ENCODE measurements at places on chromosomes 4 and X.

DNA sequence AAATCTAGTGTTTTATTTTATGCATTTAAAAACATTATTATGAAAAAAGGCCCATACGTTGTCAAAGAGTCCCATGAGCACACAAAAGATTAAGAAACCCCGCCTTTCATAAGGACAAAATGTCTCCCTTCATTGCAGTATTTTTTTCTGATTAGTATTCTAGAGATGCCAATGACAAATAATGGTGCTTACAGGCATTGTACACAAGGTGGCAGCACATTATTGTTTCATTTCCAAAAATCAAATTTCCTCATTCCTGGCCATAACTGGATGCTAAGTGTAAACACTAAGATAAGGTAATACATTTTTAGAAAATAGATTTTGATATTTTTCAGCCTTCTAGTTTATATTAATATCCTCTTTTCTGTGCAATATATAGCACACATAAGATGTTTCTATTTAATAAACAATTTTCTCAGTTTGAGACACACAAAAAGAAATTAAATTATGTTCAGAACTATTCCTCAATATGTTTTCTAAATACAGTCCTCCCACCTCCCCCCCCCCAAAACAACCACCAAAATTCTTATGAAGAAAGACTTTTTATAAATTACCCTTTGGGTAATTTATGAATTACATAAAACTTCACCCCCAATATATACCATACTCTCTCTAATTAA is 47.7 kb downstream of the TIGD2 start:
- DNase-seq: peak; percentile 20

DNA sequence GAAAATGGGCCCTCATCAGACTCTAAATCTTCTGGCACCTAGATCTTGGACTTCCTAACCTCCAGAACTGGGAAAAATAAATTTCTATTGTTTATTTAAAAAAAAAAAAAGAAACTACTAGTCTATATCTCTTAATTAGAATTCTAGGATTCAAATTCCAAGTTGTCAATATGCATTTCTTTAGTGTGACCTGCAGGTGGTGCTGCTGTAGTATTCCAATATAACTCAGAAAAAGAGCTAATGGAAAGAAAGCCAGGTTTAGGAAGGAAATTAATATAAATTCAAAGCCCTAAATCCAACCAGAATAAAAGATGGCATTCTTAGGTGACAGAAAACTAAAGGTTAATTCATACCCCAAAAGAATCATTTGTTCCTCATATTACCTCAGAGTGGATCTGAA is 80.0 kb upstream of the NALF2 start:
- DNase-seq: no peak

- no peak for DNase-seq
Measured at GRCh38 chr4:116881077-116881476, 204.3 kb downstream of the TRAM1L1 start.

DNA sequence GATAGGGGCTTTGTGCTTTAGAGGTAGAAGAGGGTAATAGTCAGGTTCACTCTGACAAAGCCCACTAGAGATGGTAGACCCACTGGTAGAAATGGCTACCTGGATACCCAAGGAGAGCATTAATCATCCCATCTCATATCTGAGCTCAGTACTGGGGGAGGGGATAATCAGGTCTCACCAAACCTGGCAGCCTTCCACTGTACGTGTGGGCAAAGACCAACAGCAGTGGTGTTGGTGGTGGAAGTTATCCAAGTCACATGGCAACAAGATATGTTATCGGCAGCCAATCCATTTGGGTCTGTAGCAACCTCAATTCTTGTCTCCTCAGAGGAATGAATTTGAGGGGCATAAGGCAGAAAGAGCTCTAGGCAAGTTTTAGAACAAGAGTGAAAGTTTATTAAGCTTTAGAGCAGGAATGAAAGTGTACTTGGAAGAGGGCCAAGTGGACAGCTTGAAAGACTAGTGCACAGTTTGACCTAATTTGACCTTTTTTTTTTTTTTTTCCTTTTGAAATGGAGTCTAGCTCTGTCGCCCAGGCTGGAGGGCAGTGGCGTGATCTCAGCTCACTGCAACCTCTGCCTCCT is 67.0 kb upstream of the CXCL13 start:
- DNase-seq: no peak

GRCh38 chrX:95058815-95059214 is 1384.8 kb downstream of the FAM133A start:
- no peak for DNase-seq

- DNase-seq: no peak
Measured at GRCh38 chr4:70994387-70995099, 1.1 kb downstream of the DCK start.

DNA sequence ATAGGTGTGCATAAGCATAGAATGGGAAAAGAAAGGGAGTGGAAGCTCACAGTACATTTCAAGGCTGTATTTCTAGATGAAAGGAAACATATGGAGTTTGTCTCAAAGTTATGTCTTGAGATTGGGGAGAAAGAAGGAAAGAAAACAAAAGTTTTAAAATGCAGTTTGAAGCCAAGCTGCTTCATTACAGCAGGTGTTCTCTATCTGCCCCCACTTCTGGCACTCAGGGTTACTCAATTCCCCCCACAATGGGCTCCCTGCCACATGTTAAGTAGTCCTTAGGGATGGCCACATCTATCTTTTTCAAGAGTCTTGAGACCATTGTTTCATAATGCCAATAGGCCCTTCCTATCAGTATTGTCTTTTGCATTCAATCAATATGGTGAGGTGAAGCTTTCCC is 367.4 kb upstream of the ANXA10 start:
- DNase-seq: no peak

- DNase-seq: no peak
Measured at GRCh38 chr4:150418757-150419410, 163.1 kb upstream of the MAB21L2 start.

DNA sequence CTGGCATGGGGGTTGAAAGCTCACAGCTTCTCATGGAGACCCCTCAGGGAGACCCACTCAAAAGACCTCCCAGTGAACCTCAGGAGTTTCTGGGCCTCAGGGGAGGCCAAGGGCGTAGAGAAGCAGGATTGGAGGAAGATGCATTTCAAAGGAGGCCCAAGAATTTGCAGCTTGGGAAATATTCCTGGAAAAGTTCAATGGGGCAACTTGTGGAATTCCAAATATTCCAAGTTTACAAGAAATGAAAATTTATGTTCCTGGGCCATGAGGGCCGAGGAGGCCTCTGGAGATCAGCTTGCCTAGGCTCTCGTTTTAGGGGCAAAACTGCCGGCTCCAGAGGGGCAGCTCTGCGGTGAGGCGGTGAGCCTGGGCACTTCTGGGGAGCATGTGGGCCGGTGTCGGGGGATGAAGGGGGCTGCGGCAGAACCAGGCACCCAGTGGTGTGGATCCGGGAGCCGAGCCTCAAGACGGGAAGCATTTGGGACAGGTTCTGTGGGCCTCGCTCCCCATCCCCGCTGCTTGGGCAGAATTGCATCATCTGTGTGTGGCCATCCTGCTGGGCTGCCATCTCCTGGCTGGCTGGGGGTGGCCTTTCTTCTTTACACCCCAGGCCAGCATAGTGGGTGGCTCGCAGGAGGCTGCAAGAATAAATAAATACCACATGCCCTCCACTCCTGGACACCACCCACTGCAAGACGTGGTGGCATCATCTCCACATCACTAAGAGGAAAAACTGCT is 54.6 kb upstream of the GPR78 start:
- no peak for DNase-seq

DNA sequence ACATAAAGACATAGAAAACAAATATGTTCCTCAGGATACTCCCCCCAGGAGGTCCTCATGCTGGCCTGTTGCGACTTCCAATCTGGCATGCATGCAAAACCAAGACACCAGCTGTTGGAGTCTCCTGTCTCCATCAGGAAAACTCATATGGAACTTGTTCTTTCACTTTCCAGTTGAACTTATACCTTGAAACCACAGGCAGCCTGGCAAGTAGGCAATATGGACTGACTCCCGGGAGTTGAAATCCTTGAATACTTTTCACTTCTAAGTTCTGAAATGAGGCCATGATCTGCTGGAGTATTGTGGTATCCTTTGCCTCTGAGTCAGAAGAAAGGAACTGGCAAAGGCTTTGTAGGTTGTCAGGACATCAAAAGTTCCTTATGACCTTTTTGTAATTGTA is 444.2 kb downstream of the IDS start:
- DNase-seq: no peak

DNA sequence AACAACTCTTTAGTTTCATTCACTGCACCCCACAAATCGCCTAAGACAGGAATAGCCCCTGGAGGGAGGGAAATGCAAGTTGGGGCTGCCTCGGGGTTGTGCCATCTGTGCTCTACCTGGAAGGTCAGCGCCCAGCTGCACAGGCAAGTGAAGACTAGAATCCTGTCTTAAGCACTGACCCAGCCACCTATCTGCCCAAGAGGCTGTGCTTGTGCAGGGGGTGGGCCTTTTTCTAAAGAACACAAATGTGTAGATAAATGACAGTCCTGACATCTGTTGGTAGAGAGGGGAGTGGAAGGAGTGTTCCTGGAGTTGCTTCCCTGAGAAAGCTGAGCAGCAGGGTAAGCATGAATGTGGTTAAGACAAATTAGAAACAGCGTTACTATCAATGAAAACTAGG is 15.7 kb downstream of the ZNF518B start:
- no peak for DNase-seq

- DNase-seq: no peak
Measured at GRCh38 chr4:75511841-75512240, 2.4 kb downstream of the RCHY1 start.

Measured in hematopoietic multipotent progenitor cell treated with erythropoietin and hydrocortisone succinate and interleukin-3 and kit ligand, for 15 days (in vitro differentiated cells).